ENCODE measurements at places on chromosomes 11 and 22.

DNA sequence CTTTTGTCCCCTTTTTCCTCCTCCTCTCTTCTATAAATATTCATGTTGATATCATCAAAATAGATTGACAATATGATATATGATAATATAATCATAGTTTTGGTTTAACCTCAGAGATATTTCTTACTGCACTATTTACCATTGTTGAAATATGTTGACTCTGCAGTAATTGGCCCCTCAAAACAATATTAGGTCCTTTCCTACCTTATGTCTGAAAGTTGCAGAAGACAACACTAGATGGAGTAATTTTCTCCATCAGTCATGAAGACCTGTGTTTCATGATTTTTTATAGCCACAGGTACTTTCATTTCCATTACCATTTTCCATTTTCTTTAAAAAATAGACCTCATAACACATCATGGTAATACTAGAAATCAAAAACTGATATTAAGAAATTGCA, 284.4 kb downstream of the LUZP2 start:
- DNase-seq, result no peak

DNA sequence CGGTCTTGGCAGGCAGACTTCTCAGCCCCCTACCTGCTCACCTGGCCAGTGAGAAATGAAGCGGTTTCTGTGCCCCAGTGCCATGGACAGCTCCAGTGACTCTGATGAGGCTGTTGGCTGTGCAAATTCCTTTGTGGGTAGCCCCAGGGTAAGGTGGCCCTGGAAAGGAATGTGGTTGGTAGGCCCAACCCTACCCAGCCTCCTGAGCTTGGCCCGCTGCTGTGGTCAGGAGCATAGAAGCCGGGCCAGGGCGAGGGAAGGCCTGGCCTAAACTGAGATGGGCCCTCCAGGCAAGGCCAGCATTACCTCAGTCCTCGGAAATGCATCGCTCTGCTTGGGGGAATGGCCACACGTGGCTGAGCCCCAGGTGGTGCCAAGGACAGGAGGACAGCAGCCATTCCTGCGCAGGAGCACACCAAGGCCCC, 16.9 kb downstream of the DAGLA start:
- no peak for DNase-seq

- DNase-seq, result no peak
Measured at GRCh38 chr11:94032725-94033124, 11.6 kb downstream of the HEPHL1 start.

- DNase-seq, result no peak
Measured at GRCh38 chr22:47609653-47610052, 847.2 kb downstream of the TBC1D22A start.

GRCh38 chr11:73194593-73194992, 23.5 kb upstream of the P2RY2 start:
- no peak for DNase-seq

GRCh38 chr22:22030493-22031182, 48.1 kb upstream of the TOP3B start:
- DNase-seq, result no peak

GRCh38 chr11:122780296-122780949, 57.9 kb upstream of the CRTAM start:
- DNase-seq, result no peak

GRCh38 chr11:32069361-32070058, 21.4 kb upstream of the RCN1 start:
- DNase-seq, result no peak

GRCh38 chr11:35784699-35785098, 122.1 kb downstream of the TRIM44 start:
- DNase-seq, result no peak

DNA sequence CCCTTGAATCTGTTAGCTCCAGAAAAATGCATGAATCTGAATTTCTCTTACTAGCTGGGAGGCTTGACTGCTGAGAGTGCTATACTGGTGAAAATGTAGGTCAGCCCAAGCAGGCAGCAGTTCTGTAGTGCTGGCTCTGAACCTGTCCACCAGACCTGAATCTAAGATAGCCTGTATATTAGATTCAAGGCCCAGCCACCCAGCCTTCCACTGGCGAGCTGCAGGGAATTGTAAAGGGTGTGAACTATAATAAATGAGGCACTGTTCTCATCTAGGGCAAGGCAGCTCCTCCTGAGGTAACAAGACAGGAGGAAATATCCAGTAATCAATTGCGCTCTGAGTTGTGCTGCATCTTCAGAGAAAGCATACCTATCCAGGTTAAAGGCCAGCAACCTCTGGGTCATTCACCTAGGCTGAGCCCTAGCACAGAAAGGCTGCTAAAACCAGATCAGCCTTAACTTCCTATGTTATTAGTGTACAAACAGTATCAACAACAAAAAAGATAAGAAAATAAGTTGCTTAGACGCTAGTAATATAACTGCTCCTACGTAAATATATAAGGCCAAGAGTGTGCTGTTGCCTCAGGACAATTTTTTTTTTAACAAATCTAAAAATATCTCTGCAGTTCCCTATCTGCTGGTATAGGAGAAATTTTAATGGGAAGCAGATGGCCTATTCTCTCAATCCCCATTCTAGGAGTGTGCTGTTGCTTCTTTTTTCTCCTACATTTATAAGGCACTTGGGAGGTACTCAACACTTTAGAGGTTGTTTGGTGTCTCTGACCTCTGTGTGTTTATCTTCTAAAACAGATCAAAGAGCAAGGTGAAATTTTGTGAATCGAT, 63.0 kb downstream of the RELT start:
- DNase-seq, result no peak

- no peak for DNase-seq
Measured at GRCh38 chr22:31184015-31184414, 24.0 kb downstream of the RNF185 start.

GRCh38 chr11:60952742-60953170, 780 bp upstream of the SLC15A3 start:
- no peak for DNase-seq

DNA sequence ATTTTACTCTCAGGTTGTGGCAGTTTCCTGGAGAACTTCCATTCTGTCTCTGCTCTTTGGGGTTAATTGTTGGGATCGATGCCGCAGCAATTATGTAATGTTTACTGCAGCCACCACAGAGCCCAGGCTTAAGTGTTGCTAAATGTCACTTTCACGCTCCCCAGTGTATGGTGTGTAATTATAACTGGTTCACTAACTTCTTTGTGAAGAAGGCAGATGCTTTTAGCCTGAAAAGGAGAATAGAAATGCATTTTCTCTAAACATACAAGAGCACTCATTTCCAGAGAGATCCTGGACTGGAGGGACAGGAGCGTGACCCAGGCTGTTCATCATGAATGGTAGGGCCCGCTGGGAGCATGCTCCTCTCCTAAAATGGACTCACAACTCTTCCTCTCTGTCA, 132.2 kb upstream of the PLET1 start:
- DNase-seq, result no peak

- DNase-seq, result peak; percentile 19
Measured at GRCh38 chr22:37045958-37046357, 5.6 kb upstream of the KCTD17 start.

GRCh38 chr11:126879516-126879915, 121.1 kb downstream of the KIRREL3 start:
- DNase-seq, result no peak

GRCh38 chr11:123137431-123138224, 57.4 kb downstream of the CLMP start:
- no peak for DNase-seq

All from AG04449 (cell line).